ENCODE measurements at places on chromosomes 12 and 14.
A peak's percentile ranks its signal among the peaks of the same experiment; 100 is the strongest.

GRCh38 chr12:50085615-50086072, 502 bp downstream of the SMARCD1 start:
- no peak for DNase-seq

DNA sequence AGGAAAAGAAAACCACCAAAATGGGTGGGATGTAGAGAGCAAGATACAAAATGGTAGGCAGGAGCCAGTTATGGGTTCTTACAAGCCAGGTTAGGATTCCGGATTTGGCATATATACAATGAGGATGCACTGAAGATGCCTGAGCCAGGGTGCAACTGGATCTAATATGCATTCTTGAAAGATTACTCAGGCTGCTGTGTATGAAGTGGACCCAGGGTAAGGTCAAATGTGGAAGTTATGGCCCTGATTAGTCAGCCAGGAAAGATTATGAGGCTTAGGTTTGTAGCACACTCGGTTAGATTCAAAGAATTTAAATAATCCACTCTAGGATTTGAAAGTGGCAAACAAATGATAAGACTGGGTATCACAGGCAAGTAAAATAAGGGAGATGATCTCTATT, 1750.7 kb upstream of the FLRT2 start:
- no peak for DNase-seq

- peak; percentile 13 for DNase-seq
Measured at GRCh38 chr12:32895688-32896431, 717 bp downstream of the PKP2 start.

- DNase-seq, result no peak
Measured at GRCh38 chr12:46435625-46436024, 63.1 kb upstream of the SLC38A2 start.

DNA sequence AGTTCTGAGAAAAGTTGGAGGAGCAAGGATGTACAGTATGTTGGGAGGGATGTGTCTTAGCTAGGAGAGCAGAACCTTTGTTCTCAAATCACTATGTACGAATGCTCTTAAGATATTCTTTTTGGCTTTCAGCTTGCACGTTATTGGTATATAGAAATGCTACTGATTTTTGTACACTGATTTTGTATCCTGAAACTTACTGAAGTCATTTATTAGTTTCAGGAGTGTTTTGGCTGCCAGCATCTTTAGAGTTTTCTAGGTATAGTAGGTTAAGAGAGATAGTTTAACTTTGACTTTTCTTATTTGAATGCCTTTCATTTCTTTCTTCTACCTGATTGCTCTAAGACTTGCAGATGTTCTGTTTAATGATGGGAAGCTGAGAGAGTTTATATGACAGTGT, 442.8 kb upstream of the FBXO33 start:
- DNase-seq, result no peak

DNA sequence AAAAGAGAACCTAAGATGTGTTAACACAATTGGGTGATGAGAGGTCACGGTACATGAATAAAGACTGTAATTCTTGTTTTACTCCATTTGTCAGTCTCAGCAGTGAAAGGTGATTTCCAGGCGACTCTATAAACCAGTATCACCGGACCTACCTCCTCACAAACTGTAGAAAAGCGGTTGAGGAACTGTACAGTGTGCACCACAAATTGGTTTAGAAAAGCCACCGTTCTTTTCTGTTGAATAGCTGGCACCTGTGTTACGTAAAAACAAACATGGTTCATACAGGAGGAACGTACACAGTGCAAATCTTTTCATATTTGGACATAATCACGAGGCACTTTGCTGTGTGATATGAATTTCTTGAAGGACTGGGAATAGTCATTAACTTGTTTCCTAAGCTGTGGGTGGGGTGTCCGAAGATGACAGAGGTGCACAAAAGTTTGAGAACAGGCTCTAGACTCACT, 663 bp downstream of the WASHC3 start:
- DNase-seq, result no peak

DNA sequence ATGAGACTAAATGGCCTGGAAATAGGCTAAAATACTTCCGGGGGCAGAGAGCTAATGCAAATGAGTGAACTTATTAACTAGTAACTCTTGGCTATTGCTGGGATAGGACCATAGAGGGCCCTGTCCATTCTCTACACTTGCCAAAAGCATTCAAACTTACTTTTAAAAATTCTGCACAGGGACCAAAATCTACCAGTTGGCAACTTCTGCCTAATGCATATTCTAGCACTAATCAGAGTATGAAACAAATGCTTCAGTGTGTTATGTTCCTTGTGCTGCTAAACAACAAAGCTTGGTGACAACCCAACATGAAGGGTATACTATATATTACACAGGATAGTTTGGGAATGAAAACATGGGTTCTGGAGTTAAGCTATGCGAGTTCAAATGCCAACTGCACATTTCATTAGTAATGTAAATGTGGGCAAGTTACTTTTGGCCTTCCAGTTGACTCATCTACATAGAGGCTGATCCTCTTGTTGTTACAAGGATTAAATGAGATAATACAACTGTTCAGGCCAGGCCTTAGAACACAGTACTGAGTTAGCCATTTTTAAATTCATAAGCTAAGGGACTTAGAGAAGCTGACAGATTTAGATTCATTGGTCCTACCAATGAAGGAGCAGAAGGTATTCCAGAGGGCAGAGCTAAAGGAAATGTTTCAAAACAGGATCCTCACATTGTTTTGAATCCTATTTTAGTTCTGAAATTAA, 32.4 kb downstream of the HIGD1C start:
- DNase-seq, result no peak

- no peak for DNase-seq
Measured at GRCh38 chr12:126681676-126682075, 1585.3 kb upstream of the TMEM132C start.

DNA sequence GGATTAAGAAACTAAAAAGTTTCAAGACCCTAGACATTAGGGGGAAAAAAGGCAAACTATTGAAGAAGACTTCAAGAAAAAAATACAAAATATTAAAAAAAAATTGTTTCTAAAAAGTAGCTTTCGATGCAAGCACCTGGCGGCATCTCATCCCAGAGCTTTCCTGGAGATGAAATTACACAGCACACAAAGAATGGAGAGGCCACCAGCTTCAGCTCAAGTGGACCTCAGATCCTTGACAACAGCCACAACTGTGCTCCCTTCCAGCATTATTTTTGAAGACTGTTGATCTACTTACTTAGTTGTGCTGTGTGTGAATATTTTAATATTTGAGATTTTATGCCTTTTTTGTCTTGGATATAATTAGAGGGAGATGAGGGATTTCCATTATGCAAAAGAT, 479.0 kb downstream of the GLT1D1 start:
- no peak for DNase-seq

GRCh38 chr14:84826294-84826693, 703.6 kb upstream of the FLRT2 start:
- no peak for DNase-seq

DNA sequence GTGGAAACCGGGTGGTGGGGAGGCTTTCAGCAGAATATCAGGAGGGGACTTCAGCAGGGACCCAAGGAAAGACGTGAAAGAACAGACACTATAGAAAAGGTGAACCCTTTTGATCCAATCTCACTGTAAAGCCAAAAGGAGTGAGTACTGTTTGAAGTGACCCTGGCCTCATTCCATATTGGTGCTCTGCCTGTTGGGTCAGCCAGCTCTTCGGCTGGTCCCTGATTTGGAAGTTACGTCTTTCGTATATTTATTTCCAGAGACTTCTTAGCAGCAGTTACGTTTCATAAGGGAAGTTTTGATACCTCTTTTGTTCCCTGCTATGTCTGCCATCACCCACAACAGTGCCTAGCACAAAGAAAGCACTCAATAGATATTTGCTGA, 21.9 kb downstream of the WNT5B start:
- no peak for DNase-seq

DNA sequence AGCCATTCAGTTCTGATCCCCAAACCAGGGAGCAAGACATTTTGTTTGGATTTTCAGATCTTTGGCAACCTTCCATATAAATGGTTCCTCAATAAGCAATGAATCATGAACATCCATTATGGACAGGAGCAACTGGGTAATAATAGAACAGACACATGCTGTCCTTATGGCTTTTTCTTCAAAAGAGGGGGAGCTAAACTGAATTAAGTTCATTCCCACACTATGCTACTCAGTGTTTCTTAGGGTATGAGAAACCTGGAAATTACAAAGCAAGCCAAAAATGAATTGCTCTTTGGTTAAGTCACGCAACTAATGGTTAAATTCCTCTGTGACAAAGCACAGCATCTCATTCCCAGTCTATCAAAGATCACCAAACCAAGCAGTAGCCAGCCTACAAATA, 51.0 kb downstream of the PTGER2 start:
- no peak for DNase-seq

DNA sequence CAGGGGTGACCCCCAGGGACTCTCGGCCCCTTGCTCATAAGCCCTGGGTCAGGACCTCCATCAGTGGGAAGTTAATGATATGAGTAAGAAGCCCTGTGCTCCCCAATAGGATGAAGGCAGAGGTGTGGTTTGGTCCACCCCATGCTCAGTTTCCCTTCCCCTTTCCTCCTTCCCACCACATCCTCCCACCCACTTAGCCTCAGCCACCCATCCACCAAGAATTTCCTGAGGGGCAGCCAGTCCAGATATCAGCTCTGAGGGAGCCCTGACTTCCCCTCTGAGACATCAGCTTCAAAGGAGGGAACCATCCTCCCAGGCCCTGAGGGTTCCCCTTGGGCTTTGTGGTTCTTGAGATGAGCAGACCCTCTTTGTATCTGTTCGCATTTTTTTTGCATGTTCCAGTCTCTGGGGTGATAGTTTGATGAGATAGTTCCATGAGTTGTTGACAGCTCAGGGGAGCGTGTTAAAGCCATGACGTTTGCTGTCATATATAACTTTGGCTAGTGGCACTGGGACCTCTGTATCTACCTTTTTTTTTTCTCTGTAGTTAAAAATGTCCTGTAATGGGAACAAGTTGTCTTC, 71.2 kb downstream of the LGMN start:
- no peak for DNase-seq

- DNase-seq, result no peak
Measured at GRCh38 chr12:57766464-57767304, at the start of gene CYP27B1. TSS of gene CYP27B1 (minus strand) at chr12:57767078. CDS start at chr12:57767041, 37 bp downstream.

- no peak for DNase-seq
Measured at GRCh38 chr12:69685810-69686209, 13.3 kb downstream of the BEST3 start.

Measured in endothelial cell (in vitro differentiated cells).